ENCODE measurements at places on chromosomes 4 and X.

GRCh38 chr4:1167244-1167949, 5.0 kb downstream of the SPON2 start:
- DNase-seq: no peak

DNA sequence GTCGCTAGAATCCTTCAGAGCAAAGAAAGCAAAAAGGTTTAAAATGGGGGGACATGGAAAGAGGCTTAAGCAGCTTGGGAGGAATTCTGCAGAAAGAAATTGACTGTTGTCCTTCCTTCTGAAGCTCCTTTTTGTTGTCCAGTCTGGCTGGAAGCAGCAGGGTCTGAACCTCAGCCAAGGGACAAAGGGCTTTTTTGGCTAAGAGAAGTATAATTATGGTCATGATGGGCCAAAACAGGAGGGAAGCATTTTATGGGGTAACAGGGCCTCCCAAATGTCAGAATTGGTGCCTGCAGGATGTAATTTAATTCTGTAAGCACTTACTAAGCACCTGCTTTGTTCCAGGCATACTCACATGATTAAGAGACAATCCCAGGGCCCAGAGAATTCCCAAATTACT, 74.2 kb upstream of the CPEB2 start:
- no peak for DNase-seq

DNA sequence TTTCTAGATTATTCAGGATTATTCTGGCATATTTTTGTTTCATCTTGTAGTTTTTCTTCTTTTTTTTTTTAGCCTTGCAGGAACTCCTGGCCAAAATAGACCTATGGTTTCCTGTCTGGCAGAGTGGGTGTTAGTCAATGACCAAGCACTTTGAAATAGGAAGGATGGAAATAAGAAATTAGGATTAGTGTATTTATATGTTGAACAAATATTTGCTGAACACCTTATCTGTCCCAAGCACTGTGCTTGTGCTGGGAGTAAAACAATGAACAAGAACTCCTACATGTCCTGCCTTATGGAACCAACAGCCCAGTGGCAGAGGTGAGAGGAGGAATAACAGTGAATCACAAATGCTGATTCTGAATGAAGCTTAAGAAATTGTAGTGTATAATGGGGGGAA, 4.5 kb downstream of the MMRN1 start:
- DNase-seq: no peak

- DNase-seq: no peak
These were observed 1.8 kb downstream of the NLGN4X start for GRCh38 chrX:6226596-6227452.

GRCh38 chr4:116585246-116585645, 500.1 kb downstream of the TRAM1L1 start:
- no peak for DNase-seq

- no peak for DNase-seq
These were observed 1008.5 kb upstream of the LCORL start for GRCh38 chr4:19030048-19030447.

DNA sequence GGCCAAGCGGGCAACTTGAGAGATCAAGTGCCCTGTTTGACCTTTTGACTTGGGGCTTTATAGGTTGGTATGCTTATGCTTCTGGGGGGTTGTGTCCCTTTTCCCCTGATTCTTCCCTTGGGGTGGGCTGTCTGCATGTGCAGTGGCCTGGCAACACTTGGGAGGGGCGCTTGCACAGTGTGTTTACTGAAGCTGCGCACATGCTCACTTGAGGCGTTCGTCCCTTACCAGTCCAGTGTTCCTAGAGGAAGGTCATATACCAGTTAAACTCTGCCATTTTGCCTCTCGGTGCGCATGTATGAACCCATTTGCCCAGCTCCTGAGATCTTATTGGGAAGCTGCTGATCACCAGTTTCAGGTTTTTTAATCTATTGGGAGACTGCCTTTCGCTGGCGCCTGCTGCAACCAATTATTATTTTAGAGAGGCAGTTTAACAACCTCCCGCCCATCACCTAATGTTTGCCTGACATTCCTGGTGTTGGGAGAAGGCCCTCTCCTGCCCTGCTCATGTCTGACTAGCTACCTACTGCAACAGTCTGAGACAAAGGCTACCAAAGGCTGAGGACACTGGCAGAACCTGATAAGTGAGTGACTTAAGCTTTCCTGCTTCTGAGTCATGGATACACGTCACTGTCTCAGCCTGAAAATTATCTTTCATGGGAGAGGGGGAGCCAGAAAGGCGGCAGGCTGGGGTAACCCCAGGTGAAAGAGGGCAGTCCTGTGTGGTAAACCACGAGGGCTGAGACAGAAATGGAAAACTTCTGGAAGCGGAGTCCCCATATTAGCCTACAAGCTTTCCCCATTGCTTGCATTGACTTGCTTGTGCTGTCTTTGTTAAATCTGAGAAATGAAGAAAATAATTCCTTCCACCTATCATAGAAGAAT, 97.6 kb downstream of the CPE start:
- DNase-seq: no peak

GRCh38 chr4:108926061-108926460, 163.2 kb upstream of the ETNPPL start:
- DNase-seq: no peak

GRCh38 chr4:165016971-165017370, 14.8 kb upstream of the TRIM60 start:
- no peak for DNase-seq

DNA sequence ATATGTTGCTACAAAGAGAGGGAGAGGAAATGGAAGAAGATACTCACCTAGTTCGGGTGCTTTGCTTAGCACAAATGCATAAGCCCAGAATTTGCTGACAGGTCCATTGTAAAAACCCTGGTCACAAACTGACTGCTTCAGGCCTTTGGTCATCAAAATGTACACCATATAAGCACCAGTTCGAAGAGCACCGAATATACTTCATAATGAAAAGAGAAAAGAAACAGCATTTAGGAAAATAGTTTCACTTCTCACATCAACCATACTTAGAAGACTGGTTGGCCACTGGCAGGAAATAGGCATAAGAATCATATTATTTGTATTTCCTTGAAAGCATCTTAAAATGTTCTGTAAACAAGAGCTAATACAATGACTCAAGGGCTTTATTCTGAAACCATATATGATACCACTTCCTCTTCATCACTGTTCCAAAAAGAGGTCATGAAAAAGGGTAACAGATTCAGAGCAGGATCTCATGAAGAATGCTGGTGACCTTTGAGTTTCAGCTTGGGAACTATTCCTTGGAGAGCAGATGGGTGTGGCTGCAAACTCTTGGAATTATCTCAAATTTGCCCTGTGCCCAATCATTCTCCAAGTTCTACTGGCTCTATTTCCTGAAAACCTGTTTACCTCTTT, 138.7 kb downstream of the ELOVL6 start:
- no peak for DNase-seq

- DNase-seq: no peak
These were observed 1090.9 kb upstream of the INTU start for GRCh38 chr4:126541820-126542219.

DNA sequence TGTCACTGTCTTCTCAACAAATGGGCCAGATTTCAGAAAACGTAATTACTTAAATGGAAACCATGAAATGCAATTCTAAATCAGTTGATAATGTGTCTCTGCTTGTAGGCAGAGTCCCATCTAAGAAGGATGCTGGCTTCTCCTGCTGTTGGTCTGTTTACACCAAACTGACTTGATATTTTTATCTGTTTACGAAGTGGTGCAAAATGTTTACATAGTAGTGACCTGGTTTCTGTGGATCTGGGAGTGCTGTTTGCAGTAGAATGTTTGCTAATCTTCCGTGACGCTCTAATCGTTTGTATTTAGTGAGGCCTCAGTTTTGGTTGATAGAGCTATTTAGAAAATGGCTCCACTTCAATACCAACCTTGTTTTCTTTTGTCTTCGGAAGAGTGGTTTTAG, 213.5 kb downstream of the VEGFC start:
- DNase-seq: no peak

GRCh38 chr4:139144911-139145551, 32.0 kb downstream of the ELF2 start:
- no peak for DNase-seq

GRCh38 chr4:48960988-48961635, 25.0 kb upstream of the CWH43 start:
- no peak for DNase-seq

All from forelimb muscle (tissue), 1 donor.